Hepatic stellate cell (primary cell): ENCODE measurements at places on chromosomes 7 and 10.
A peak's percentile ranks its signal among the peaks of the same experiment; 100 is the strongest.

- no peak for DNase-seq
Observed at GRCh38 chr7:79930604-79931003, 204.0 kb upstream of the GNAI1 start.

DNA sequence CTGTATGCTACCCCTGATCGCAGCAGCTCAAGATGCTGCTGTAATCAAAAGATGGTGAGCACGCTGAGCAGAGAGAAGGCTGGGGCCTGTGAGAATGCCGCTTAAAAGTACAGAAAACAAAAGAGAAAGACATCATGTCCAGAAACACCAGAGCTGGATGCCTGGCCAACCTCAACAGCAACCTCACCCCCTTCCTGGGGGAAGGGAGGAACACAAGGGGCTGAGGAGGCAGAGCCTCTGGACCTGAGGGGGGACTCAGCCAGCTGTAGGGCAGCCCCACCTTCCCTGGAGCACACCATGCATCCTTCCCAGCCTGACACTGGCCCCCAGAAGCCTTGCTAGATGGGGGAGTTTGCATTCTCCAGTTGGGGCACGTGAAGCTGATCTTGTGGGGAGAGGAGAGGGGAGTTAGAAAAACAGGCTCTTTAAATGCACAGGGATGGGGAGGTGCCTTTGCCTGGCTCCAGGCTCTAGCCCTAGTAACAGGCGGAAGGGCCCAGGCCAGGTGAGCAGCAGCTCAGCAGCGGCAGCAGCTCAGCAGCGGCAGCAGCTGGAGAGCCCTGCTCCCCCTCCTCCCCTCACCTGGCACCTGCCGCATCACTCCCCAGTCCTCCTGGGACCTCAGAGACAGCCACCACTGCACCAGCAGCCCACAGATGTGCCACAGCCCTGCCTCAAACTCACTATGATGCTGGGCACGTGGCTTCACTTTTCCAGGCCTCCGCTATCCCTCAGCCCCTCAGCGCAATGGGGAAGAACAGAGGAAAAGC is 156.3 kb downstream of the NEURL1 start:
- DNase-seq: no peak

DNA sequence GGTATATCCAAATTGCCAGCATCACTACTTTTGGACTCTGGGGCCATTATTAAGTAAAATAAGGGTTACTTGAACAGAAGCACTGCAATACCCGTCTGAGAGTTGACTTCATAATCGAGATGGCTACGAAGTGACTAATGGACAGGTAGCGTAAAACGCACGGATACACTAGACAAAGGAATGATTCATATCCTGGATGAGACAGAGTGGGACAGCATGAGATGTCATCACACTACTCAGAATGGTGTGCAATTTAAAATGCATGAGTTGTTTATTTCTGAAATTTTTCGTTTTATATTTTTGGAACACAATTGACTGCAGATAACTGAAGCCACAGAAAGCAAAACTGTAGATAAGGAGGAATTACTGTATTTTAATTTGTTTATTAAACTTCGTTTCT is 421.5 kb upstream of the LRGUK start:
- DNase-seq: no peak

GRCh38 chr10:44384601-44385025 is 284 bp downstream of the CXCL12 start:
- DNase-seq: peak; percentile 73

GRCh38 chr7:143199040-143199439 is 15.8 kb downstream of the TAS2R39 start:
- no peak for DNase-seq

DNA sequence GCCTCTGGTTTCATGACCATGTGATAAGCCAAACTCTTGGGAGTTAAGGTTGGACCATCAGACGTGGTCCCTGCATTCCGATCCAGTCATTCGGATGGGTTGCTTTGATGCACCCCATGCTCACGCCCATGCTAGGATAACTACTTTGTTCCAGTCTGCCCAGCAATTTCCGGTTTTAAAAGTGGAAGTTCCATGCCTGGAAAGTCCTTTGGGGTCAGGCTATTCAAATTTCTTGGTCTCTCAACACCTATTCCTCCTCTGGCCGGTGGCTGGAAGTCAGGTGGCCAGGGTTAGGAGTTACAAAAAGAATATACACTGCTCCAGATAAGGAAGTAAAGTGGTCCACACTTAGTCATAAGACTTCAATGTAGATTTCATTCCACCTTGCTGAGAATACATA is 37.7 kb upstream of the HABP2 start:
- no peak for DNase-seq

DNA sequence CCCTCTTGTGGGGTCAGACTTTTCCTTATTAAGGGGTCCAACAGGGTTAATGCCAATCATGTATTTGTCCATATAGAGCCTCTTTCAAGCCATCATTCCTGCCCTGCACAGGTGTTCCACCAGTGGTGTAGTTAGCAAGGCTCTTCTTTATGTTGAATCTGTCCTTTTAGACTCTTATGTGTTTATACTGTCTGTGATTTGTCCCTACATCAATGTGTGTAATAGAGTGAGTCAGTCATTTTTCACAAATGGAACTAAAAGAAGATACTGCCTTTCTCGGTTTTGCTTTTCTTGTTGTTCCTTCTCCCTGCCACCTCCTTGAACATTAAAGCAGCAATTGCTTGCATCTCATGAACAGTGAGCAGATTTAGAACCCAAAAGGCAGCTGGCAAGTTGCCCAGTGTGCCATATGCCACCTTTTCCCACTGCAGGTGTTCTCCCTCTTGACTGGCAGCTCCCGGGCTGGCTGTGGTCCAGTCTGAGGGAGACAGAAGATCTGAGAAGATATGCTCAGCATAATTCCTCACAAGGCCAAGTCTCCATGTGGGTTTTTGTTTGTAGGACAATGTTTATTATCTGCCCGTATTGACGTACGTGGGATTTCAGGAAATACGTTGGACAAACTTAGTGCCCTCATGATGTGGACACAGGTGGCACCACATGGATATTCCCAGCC is 154.1 kb downstream of the LHFPL3 start:
- no peak for DNase-seq

GRCh38 chr7:48904975-48905374 is 19.4 kb upstream of the CDC14C start:
- DNase-seq: no peak
